ENCODE measurements at places on chromosomes 12 and 14.

- DNase-seq: no peak
Observed at GRCh38 chr12:32176606-32177005, 70.0 kb downstream of the BICD1 start.

GRCh38 chr12:84183576-84183975 lies 729.0 kb downstream of the SLC6A15 start:
- DNase-seq: no peak

DNA sequence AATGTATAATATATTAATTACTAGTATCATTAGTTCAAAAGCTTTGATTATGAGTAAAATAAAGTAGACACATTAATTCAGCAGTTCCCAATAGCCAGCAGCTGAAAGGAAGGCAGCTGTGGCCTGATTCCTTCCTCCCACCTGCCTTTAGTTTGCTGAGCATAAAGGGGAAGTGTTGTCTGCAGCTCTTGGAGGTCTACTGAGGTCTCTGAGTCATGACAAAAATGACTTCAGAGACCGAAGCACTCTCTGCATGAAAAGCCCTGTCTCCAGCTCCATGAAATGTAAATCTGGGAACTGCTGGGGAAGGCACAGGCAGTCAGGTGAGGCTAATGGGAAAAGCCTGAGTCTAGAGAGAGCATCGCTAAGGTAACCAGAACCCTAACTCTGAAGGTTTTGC lies 165.4 kb downstream of the NRXN3 start:
- no peak for DNase-seq

- DNase-seq: no peak
Observed at GRCh38 chr14:102131741-102132140, 8.0 kb upstream of the WDR20 start.

- no peak for DNase-seq
Observed at GRCh38 chr12:72289633-72290032, 17.5 kb downstream of the TRHDE start.

DNA sequence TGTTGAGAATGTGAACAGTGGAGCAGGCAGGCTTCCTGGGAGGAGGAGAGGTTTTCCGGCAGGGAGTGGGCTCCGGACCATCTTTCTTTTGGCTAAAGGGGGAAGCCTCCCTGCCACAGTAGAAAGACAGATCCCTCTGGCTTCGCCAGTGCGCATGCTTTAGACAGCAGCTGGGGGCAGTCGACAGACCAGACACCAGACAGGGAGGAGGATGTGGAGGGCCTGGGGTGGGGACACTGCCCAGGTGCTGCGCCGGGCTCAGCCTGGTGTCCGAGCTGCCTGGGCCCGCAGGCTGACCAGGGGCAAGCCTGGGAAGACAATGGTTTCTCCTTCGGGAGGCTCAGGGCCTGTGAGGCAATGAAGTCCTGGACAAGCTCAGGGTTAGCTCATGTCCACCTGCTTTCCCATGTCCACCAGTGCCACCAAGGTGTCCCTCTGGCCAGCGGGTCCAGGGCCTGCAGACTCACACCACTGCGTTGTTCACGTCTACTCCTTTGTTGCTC lies 67.3 kb downstream of the PRIMA1 start:
- no peak for DNase-seq

Data from stimulated activated naive CD4-positive, alpha-beta T cell (primary cell).